ENCODE measurements at places on chromosomes 11 and 22.

GRCh38 chr11:65906602-65907001, 6.4 kb upstream of the FOSL1 start:
- no peak for DNase-seq

DNA sequence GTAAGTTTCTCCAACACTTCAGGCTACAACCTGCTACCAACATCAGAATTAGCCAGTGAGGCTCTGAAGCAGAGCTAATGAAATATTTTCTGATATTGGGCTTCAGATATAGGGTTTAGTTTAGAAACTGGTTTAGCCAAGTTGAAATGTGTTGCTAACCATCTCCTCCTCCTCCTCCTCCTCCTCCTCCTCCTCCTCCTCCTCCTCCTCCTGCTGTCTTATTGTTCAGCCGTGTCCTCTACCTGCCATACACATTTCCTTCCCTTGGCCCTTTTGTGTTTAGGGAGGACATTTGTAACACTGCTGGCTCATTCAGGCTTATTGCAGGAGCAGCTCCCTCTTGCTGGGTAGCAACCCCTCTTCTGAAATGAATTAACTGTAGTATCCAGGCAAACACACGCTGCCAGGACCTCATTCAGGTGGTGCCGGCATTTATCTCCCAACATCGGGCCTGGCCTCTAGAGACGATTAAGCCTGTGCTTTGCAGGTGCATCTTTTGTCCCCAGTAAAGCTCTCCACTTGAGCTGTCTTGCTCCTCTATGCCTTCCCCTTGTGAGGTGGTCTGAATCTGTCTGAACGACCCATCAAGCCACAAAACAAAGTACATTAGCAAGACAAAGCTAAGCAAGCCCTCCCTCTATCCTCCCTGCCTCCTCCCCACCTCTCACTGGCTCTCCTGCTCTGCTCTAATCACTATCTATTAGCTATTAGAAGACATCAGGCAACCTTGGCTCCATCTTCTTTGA, 82.9 kb downstream of the KCNJ1 start:
- DNase-seq, result no peak

DNA sequence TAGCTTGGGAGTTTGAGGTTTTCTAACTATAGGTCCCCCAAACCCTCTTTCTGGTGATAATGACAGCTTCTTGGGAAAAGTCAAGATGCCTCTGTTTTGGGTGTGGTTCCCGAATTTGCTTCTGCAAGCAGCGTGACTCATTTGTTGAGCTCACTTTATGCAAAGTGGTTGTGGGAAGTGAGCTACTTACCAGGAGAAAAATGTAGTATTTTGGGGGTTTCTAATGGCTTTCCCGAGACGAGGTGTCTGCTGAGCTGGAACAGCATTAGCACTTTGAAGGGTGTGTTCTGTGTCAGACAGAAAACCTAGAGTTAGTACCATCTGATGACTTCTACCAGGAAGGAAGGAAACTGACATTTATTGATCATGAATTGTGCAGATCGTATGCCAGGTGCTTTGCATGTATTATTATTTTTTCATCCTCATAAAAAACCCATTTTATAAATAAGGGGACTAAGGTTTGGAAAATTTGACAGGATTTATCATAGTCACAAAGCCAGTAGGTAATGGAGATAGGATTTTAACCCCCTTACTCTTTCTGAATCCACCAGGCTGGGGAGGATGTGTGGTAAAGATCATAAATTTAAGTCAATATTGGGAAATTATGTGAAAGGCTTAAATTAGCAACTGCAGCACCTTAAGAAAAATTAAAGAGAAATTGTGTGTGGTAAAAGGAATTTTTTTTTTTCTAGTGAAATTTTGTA, 108.8 kb upstream of the CD44 start:
- no peak for DNase-seq

DNA sequence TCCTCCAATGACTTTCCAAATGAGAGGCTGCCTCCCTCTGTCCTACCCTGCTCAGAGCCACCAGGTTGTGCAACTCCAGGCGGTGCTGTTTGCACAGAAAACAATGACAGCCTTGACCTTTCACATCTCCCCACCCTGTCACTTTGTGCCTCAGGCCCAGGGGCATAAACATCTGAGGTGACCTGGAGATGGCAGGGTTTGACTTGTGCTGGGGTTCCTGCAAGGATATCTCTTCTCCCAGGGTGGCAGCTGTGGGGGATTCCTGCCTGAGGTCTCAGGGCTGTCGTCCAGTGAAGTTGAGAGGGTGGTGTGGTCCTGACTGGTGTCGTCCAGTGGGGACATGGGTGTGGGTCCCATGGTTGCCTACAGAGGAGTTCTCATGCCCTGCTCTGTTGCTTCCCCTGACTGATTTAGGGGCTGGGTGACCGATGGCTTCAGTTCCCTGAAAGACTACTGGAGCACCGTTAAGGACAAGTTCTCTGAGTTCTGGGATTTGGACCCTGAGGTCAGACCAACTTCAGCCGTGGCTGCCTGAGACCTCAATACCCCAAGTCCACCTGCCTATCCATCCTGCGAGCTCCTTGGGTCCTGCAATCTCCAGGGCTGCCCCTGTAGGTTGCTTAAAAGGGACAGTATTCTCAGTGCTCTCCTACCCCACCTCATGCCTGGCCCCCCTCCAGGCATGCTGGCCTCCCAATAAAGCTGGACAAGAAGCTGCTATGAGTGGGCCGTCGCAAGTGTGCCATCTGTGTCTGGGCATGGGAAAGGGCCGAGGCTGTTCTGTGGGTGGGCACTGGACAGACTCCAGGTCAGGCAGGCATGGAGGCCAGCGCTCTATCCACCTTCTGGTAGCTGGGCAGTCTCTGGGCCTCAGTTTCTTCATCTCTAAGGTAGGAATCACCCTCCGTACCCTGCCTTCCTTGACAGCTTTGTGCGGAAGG, 2.9 kb downstream of the APOC3 start:
- DNase-seq, result no peak

DNA sequence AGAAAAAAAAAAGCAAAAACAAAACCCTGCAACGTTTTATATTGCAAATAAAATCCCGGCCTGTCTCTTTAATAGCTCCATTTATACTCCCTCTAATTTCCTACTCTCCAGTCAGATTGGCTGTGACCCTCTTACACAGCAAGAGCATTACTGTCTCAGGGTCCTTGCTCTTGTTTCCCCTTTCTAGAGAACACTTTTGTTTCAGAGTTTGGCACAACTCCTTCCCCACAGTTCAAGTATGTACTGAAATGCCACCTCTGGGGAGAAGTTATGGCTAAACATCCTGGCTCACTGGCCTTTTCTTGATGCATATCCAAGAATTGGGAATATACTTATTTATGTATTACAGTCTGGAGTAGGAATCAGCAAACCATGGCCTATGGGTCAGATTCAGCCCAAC, 2.6 kb downstream of the CASP12 start:
- DNase-seq, result no peak

GRCh38 chr11:34631297-34631696, 10.4 kb downstream of the EHF start:
- DNase-seq, result no peak

All from stimulated activated CD4-positive, alpha-beta T cell treated with anti-CD3 and anti-CD28 coated beads, Interleukin-15, amount 100 ng/mL, for 1 hour (primary cell).